SJCRH30 (cell line): ENCODE measurements at places on chromosomes 6 and 20.
A peak's percentile ranks its signal among the peaks of the same experiment; 100 is the strongest.

GRCh38 chr6:163319609-163320366, 94.7 kb upstream of the QKI start:
- DNase-seq, result no peak
- no peak overlapping the region for H3K27ac ChIP-seq
- H3K4me1 ChIP-seq, result peaks cover 10% of the 10 kb centered on the region; the same call in 1 of the 2 replicates
- no peaks in the 10 kb centered on the region for H3K27me3 ChIP-seq
- H3K36me3 ChIP-seq, result no peaks in the 10 kb centered on the region

DNA sequence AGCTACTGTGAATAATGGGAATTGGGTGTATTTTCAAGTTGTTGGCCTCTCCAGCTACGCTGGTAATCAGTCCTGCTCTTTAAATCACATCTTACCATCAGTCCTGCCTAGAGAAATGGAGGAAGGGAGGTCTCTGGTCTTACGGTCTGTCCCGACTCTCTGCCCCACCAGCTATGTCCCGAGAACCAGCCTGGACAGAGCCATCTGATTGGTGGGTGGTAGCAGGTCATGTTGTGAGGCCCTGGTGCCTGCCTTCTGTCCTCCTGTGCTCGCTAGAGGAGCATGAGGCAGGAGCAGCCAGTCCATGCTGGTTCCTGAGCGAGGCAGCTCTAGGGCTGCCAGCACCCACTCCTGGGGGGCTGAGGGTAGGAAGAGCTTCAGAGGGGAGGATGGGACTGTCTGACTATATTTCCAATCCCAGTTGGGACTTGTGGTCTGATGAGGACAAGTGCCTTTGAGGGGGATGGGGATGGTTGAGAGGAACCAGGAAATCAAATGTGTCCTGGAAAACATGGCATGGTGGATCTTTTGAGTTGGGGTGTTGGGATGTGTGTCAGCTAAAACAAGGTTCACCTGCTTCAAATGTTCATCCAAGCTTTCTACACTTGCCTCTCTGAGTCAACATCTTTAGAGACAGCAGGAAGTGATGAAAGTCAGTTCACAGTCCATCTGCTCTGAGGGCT, 33.0 kb downstream of the SYNJ2 start:
- H3K27ac ChIP-seq, result peak overlapping the region; percentile 22
- no peaks in the 10 kb centered on the region for H3K36me3 ChIP-seq
- peaks cover 52% of the 10 kb centered on the region for H3K4me1 ChIP-seq
- no peaks in the 10 kb centered on the region for H3K27me3 ChIP-seq
- peak; percentile 47 for DNase-seq

DNA sequence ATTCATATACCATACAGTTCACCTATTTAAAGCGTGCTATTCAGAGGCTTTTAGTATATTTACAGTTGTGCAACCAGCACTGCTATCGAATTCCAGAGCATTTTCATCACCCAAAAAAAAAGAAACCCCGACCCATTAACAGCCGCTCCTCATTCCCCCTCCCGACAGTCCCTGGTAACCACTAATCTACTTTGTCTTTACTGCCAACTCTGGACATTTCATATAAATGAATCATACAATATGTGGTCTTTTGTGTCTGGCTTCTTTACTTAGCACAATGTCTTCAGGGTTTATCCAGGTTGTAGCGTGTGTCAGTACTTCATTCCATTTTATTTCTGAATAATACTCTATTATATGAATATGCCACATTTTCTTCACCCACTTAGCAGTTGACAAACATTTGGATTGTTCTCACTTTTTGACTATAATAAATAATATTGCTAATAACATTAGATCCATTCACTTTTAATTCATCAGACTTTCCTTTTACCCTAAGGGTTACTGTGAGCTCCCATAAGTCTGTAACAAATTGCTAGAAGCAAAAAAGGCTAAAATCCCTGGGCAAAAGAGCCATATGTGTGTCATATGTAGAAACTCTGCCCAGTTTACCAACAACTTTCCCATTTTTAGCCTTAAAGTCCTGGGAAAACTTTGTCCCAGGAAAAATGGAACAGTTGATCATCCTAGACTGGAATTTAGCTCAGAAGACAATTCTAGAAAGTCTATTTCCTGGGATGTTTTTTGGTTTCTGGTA, 23.2 kb upstream of the ROS1 start:
- H3K4me1 ChIP-seq, result peaks cover 31% of the 10 kb centered on the region
- DNase-seq, result peak; percentile 79
- peak overlapping the region; percentile 46 for H3K4me3 ChIP-seq
- peak overlapping the region; percentile 87 for H3K27ac ChIP-seq

GRCh38 chr6:125858427-125859320, 67.9 kb downstream of the NCOA7 start:
- H3K4me1 ChIP-seq, result no peaks in the 10 kb centered on the region
- H3K4me3 ChIP-seq, result no peak overlapping the region
- H3K36me3 ChIP-seq, result no peaks in the 10 kb centered on the region
- H3K27ac ChIP-seq, result no peak overlapping the region
- no peaks in the 10 kb centered on the region for H3K27me3 ChIP-seq
- DNase-seq, result no peak

- no peak overlapping the region for H3K4me3 ChIP-seq
- H3K36me3 ChIP-seq, result peaks cover 58% of the 10 kb centered on the region
- H3K27ac ChIP-seq, result no peak overlapping the region
- no peaks in the 10 kb centered on the region for H3K27me3 ChIP-seq
- peak; percentile 44 for DNase-seq
- H3K4me1 ChIP-seq, result no peaks in the 10 kb centered on the region
These were observed 21.7 kb upstream of the TBC1D20 start for GRCh38 chr20:483815-484644.

DNA sequence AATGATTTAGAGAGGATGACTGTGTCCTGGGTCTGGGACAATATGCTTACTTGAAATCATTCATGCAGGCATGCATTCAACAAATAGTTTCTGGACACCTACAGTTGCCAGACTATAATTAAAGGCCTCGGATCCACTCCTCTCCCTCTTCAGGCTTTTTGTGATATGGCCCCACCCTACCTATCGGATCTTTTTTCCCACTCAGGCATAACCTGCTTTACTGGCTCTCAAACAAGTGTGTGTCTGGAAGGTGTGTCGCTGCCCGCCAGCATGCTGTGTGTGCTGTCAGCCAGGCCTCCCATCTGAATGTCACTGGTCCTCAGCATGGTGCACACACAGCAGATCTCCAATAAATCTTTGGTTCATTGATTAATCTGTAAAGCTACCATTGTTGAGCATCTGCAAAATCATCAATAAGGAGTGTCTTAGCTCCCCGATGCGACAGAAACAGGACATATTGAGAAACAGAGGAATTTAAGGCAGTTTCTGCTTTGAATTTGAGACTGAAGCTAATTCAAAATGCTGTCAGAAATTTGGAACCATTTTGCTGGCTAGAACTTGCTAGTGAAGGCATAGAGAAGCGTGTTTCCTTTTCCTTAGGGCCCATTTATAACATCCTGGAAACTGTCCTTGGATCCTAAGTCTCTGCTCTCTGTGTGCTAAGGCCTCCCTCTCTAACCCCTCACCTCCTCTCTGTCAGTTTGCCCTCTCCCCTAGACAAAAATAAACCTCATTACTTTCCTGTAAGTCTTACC, 23.5 kb upstream of the CCN6 start:
- no peak overlapping the region for H3K4me3 ChIP-seq
- no peaks in the 10 kb centered on the region for H3K27me3 ChIP-seq
- DNase-seq, result no peak
- H3K4me1 ChIP-seq, result peaks cover 9% of the 10 kb centered on the region; the same call in 1 of the 2 replicates
- H3K27ac ChIP-seq, result no peak overlapping the region
- no peaks in the 10 kb centered on the region for H3K36me3 ChIP-seq

GRCh38 chr20:44959082-44959637, 1.0 kb downstream of the TOMM34 start:
- peak overlapping the region; percentile 81 for H3K4me3 ChIP-seq
- peaks cover 6% of the 10 kb centered on the region for H3K4me1 ChIP-seq
- H3K27me3 ChIP-seq, result no peaks in the 10 kb centered on the region
- no peak overlapping the region for H3K27ac ChIP-seq
- peak; percentile 19 for DNase-seq
